ENCODE measurements at places on chromosomes 1 and 21.
A peak's percentile ranks its signal among the peaks of the same experiment; 100 is the strongest.

GRCh38 chr1:3352299-3352951 lies 102.0 kb upstream of the ARHGEF16 start:
- no peak for DNase-seq

- no peak for DNase-seq
Measured at GRCh38 chr1:211529453-211529852, 37.5 kb upstream of the RD3 start.

- no peak for DNase-seq
Measured at GRCh38 chr21:14076143-14076806, 134.5 kb downstream of the LIPI start.

- no peak for DNase-seq
Measured at GRCh38 chr1:208216062-208216461, 28.1 kb downstream of the PLXNA2 start.

DNA sequence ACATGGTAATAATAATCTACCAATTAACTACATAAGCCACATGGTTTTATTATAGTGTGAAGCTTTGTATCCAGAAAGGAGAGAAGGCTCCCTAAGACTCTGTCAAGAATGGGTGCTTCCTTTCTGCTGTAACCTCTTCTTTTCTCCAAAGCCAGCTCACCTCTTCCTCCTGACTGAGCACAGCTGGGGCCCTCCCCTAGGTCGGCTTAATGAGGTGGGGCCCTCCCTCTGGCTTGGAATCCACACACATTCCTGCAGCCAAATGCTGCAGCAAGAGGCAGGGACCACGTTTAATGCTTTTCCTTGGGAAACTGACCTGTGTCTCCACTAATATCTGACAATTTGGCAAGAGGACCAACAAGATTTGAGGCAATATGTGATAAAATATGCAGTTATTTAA lies 94.8 kb downstream of the DSCAM start:
- DNase-seq: no peak

GRCh38 chr1:85201340-85202091 lies 700 bp upstream of the SYDE2 start:
- DNase-seq: peak; percentile 34

- no peak for DNase-seq
Measured at GRCh38 chr1:197200272-197200899, 53.9 kb upstream of the ASPM start.

DNA sequence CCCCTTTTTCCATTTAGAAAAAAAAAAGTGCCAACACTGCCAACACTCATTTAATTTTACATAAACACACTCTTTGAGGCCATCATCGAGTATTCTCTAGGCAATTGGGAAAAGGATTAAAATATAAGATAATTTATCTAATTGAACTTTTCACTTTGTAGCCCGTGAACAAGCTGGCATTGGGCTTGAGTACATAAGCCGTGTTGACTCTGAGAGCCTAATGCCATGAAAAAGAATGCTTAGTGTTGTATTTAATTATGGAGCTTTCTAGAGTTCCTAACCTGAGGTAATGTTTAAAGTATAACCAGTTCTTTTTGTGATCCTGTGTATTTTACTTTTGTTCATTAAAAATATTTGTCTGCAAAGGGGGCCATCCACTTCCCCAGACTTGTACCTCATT lies 193.8 kb downstream of the LYPLAL1 start:
- no peak for DNase-seq

Measured in stimulated activated CD4-positive, alpha-beta T cell treated with anti-CD3 and anti-CD28 coated beads, Interleukin-1b, Interleukin-23, amount 100 ng/mL, for 1 hour (primary cell).